Gastroesophageal sphincter (tissue), 4 donors: ENCODE measurements at places on chromosomes 1 and 21. TPM values are rescaled to one million over a fixed set of nuclear protein-coding genes. Genes with fewer than 3 reads are reported as not detected.

SLC22A15 gene
- total RNA-seq, result 4.6 TPM

TRIM58 gene
- total RNA-seq, result 0.81 TPM

TGFBR3 gene
- 307 TPM for total RNA-seq

HRNR gene
- 0.04 TPM for total RNA-seq

PTAFR gene
- total RNA-seq, result 3.8 TPM

GRCh38 chr1:226034482-226034881 lies 28.0 kb upstream of the H3-3A start:
- ATAC-seq, result peak; percentile 96

GRCh38 chr1:224430511-224431113 lies 4.0 kb downstream of the WDR26 start:
- ATAC-seq, result no peak

GRCh38 chr1:232624546-232625281 lies 5.2 kb downstream of the SIPA1L2 start:
- no peak for ATAC-seq

GRCh38 chr1:208449951-208450350 lies 205.8 kb upstream of the PLXNA2 start:
- no peak for ATAC-seq

- no peak for ATAC-seq
Observed at GRCh38 chr1:227685807-227686206, 49.3 kb downstream of the JMJD4 start.

DNA sequence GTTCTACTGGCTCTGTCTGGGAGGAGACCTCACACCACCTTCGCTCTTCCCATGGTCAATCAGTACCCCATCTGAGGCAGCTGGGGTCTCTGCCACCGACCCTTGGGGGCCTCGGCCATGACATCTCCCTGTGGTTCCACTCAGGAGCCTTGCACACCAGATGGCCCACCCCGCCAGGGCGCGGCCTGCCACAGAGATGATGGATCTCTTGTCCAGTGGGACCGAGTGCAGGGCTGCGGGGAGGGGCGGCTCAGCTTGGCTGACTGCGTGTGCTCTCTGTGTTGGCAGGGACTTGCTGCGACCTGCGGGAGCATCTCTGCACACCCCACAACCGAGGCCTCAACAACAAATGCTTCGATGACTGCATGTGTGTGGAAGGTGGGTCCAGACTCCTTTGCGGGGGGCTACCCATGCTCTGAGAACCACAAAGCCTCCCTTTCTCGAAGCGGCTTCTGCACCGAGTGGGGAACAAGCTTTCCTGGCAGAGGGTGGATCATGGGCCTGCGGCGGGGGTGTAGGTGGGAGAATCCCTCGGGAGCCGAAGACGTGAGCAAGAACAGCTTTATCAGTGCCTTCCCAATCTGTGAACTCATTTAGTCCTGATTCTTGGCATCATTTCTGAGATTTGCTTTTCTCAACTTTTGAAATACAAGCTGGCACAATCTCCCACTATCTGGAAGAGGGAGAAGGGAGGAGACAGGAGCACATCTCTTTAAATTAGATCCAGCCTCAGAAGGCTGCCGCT lies 20.9 kb upstream of the AGTRAP start:
- no peak for ATAC-seq
